HTR-8/SVneo (cell line): ENCODE measurements at places on chromosomes 1 and 21.

GRCh38 chr1:203665993-203666392, 39.4 kb downstream of the ATP2B4 start:
- no peak for DNase-seq

- DNase-seq, result no peak
Observed at GRCh38 chr1:34631126-34631525, 123.7 kb upstream of the GJB5 start.

GRCh38 chr1:167638064-167638463, 8.0 kb downstream of the RCSD1 start:
- no peak for DNase-seq

- DNase-seq, result no peak
Observed at GRCh38 chr1:207424570-207425131, 29.5 kb upstream of the CR2 start.

DNA sequence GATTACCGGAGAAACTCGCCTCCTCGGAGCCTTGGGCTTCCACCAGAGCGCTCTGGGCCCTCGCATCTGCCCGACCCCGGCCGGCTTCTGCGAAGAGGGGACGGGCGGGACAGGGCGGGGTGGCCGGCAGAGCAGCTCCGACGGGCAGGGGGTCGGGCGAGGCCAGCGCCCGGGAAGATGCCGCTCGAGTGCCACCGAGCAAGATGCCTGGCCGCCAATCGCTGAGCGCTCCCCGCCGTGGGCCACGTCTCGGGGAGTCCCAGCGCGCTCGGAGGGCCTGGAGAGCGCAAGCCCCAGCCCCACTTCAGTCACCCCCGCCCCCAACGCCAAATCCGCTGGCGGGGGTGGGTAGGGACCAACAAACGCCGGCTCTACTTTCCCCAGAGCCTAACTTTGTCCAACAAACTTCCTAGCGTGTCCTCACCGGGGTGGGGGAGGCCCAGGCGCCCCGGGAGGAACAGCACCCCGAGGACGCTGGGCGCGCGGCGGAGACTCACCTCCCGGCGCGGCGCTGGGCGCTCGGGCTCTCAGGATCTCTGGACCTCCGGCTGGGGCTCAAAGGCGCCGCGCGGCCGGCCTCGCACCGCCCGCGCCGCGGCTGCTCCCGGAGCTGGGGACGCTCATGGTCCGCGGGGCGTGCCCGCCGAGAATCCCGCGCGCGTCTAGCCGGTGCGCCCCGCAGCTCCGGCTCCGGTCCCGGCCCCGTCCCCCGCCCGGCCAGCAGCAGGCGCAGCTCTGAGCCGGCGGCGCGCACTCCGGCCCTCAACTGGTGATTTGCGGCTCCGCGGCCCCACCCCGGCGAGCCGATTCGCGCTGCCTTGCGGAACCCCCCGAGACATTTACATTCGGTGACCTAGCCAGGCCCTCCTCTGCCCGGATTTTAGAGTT, at the start of gene BCAR3:
Gene BCAR3, minus strand, starts transcription at position 737 of the 888 bp plus-strand sequence. CDS start 6,907 bp downstream, outside the sequence.
- no peak for DNase-seq

DNA sequence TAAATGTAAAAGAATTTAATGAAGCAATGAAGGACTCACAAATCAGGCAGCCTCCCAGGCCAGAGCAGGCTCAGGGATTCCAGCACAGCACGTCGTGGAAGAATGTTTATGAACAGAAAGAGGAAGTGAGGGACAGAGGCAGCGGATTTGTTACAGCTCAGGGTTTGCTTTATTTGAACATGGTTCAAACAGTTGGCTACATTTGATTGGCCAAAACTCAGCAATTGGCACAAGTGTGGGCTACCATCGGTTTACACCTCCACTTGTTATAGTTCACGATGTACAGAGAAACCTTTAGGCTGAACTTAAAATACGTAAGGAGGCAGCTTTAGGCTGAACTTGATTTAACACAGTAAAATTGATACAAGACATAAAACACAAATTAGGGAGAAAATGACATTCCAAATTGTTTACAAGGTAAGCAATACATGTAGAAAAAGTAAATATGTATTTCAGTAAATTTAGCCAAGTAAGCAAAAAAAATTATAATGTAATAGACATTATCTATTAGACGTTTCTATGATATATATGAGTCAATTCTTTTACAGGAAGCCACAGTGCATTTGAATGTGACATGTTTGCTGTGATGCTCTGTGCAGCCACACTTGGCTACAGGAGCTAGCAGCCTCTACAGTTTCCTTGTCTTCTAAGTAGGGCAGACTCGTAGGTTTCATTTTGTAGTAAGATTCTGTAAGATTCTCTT, 126.5 kb downstream of the ADSS2 start:
- DNase-seq, result no peak

- DNase-seq, result no peak
Observed at GRCh38 chr21:27799861-27800260, 833.0 kb upstream of the ADAMTS5 start.

GRCh38 chr1:186494832-186495271, 33.9 kb upstream of the PDC start:
- no peak for DNase-seq

GRCh38 chr1:212328248-212328647, 43.0 kb downstream of the PPP2R5A start:
- no peak for DNase-seq

DNA sequence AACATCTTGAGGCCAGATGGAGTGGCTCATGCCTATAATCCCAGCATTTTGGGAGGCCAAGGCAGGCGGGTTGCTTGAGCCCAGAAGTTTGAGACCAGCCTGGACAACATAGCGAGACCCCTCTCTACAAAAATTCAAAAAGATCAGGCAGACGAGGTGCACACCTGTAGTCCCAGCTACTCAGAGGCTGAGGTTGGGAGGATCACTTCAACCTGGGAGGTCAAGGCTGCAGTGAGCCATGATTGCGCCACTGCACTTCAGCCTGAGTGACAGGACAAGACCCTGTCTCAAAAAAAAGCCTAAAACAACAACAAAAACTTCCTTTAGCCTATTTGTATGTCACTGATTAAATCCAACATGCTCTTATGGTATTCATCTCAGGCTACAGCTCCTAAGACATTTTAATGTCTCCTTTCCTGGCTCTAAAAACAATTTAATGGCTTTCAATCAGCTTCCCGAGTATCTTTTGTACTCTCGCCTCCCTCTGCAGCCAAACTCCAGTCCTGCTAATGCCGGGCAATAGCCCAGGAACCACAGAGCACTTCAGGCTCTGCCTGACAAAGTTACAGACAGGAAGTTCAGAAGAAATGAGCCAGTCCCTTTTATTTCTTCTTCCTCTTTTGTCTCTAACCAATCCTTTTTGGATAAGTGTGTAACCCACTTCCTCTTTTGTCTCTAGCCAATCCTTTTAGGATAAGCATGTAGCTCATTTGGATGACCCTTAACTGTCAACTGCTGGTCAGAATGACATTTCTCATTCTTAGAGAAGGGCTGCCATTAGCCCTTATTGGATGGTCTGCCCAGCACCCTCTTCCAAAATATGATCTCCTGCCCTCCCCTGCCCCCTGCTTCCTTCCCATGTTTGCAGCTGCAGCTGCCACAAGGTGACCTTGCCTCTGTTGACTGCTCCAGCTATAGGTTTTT, 6.6 kb upstream of the DOP1B start:
- no peak for DNase-seq

GRCh38 chr1:23099171-23099536, 69.5 kb downstream of the LUZP1 start:
- no peak for DNase-seq

- DNase-seq, result no peak
Observed at GRCh38 chr1:108080448-108080847, 115.5 kb upstream of the VAV3 start.

DNA sequence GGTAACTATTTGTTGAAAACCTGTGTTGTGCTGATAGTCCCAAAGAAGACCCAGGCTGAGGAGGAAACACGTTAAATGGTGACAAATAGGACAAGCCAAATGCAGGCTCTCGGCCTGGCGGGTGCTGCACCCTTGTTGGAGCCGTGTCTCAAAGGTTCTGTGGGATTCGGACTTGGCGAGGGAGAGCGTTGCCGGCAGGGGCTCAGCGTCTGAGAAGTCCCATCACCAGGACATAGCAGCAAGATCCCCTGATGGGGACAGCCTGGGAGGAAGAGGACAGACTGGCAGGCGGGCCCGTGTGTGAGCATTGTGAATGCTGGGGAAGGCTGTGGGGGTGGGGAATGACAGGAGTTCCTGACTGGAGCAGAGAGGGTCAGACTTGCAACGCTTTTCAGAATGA, 142.5 kb downstream of the PGBD5 start:
- no peak for DNase-seq

DNA sequence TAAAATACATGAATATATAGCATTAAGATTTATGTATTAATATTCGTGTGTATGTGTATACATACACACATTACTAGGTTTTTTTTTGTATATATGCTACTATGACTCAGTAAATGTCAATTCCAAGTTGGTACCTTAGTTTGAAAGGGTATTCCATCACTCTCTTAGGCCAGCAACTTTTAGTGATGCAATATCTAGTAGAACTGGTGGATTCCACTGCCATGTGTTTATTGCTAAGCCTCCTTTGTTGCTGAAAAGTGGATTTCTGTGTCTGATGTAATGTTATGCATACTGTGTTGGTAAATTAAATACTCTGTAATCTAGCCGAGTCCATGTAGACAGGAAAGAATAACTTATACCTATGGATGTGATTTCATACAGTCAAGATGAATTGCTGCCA, 16.9 kb upstream of the COL11A1 start:
- no peak for DNase-seq

GRCh38 chr1:214425101-214425500, 126.3 kb downstream of the PTPN14 start:
- no peak for DNase-seq

DNA sequence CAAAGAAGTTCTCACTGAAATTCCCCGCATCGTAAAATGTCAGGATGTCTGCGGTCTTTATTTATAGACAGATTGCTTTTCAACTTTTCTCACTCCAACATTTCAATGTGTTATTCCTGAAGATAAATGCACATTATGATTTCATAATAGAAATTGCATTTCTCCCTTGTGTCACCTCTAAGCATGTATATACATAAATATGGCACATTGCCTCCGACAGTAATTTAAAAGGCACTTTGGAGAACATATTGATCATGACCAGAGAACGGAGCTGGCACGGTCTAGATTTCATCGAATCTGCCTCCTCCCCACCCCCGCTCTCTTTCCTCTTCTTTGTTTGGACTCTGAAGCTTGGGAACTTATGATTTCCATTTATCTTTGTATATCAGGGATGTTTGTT, 54.9 kb upstream of the IGSF21 start:
- DNase-seq, result no peak

GRCh38 chr1:228281631-228282328, 73.9 kb downstream of the OBSCN start:
- no peak for DNase-seq

DNA sequence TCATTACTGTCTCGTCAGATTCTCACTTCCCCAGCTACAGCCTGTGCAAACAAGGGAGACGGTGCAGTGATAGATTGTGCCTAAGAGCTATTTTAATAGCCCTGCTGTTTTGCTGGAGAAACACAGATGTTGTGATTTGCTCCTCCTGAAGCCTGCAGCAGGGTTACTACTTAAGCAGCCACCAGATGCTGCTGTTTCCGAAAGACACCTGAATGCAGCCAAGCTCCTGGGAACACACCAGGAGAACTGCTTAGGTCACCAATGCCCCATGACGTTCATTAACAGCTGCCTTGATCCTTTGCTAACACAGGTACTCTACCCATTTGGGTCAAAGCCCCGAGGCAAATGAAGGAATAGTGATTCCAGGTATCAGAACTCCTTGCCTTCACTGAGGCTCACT, 411.8 kb upstream of the DAB1 start:
- DNase-seq, result no peak

DNA sequence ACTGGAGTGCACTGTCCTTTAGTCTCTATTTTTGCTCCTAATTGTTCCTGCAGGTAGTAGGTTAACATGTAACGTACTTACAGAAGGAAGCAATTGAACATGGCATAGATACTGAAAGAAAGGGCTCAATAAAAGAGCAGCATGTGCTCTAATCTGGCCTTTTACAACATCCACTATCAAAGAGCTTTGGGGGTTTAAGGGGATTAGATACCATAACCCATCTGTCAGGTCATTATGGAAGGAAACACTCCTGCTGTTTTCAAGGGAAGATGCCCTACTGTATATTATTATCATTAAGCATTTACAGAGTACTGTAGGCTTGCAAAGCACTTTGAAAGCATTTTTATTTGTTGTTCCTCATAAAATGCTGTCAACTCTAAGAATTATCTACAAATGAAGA, 152.8 kb downstream of the TTLL7 start:
- DNase-seq, result no peak

GRCh38 chr1:115262886-115263285, 75.2 kb downstream of the NGF start:
- no peak for DNase-seq

DNA sequence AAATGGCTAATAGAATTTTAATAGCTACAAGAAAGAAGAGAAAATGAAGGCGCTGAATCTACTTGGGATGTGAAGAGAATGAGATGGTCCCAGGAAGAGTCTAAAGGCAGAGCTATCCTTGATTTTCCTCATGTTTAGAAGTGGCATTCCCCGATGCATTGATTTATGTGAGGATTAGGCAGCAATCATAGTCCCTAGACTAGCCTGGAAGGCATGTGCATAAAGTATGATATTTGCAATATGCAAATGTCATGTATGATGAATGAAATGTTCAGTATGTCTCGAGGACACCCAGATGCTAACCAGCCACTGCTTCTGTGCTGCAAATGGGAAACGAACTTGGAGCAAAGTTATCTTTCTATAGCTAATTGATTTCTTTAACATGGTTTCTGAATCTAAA, 641.5 kb upstream of the PLXNA2 start:
- DNase-seq, result no peak

GRCh38 chr1:241647658-241648057, 4.4 kb upstream of the WDR64 start:
- DNase-seq, result no peak

GRCh38 chr1:111656086-111657017, 36.8 kb downstream of the RAP1A start:
- peak; percentile 32 for DNase-seq

- no peak for DNase-seq
Observed at GRCh38 chr1:16231331-16232315, 5.4 kb downstream of the CPLANE2 start.

- DNase-seq, result no peak
Observed at GRCh38 chr1:21904704-21905520, 32.2 kb downstream of the HSPG2 start.

GRCh38 chr1:53379662-53380002, 51.8 kb upstream of the LRP8 start:
- DNase-seq, result no peak

- no peak for DNase-seq
Observed at GRCh38 chr1:183480971-183481441, 8.7 kb downstream of the SMG7 start.

DNA sequence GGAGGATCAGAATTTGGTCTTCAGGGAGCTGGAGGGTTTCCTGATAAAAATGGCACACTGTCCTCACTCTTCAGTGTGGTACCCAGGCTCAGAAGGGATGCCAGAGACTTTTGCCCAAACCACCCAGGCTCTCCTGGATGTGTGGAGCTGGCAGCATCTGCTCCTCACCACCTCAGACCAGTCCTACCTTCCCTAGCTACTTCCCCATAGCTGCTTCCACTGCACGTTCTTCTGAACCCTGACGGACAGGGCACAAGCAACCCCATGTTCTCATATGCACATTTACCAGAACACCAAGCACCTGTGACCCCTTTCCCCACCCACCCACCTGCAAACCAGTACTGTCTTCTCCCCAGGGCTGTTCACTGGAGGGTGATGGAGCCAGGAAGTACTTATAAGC, 4.7 kb downstream of the ADAR start:
- no peak for DNase-seq
